ENCODE measurements at places on chromosomes 12 and 14.

GRCh38 chr12:32264961-32265360, 134.4 kb upstream of the FGD4 start:
- no peak for DNase-seq

DNA sequence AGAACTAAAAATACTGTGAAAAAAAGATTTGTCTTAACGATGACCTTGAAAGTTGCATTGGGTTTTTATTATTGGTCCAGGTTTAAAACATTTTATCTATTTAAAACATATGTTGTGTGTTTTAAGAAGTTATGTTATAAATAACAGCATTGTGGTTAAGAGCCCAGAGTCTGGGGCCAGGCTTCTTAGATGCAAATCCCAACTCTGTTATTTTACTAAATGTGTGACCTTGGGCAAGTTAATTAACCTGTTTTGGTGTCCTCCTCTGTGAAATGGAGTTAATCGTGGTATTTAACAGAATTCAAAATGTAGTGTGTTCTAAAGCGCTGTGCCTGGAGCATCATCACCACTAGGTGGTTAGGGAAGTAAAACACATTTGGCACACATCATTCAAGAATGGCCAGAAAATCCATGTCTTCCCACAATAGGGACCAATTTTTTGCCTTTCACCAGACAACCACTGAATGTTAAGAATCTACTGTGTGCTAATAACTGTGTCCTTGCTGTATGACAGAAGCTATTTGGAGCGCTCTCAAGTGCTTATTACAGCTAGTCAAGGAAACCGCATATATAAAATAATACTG, 133.3 kb downstream of the MON2 start:
- DNase-seq, result no peak

GRCh38 chr14:29759521-29760340, 167.9 kb downstream of the PRKD1 start:
- DNase-seq, result no peak

DNA sequence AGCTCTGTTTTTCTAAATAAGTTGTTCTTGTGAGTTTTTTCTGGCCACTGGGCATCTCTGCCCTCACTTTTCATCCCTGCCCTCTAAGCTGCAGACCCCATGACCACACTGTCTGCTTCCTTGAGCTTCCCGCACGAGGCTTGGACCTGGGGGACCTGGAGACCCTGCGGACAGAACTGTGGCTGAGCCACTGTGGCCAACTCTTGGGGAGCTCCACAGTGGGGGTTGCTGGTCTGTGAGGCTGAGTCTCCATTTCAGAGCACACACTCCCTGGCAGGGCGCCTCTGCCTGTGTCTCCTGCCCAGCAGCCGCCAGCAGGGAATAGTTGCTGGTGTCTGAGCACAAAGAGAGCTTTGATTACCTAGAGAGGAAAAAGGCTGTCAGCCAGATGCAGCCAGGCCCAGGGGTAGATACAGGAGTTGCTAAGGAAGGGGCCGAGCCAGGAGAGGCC, 13.1 kb upstream of the RIN3 start:
- no peak for DNase-seq

- no peak for DNase-seq
These were observed 409.0 kb upstream of the PDE3A start for GRCh38 chr12:19959353-19959752.

GRCh38 chr14:95522116-95522515, 5.7 kb upstream of the SYNE3 start:
- no peak for DNase-seq

DNA sequence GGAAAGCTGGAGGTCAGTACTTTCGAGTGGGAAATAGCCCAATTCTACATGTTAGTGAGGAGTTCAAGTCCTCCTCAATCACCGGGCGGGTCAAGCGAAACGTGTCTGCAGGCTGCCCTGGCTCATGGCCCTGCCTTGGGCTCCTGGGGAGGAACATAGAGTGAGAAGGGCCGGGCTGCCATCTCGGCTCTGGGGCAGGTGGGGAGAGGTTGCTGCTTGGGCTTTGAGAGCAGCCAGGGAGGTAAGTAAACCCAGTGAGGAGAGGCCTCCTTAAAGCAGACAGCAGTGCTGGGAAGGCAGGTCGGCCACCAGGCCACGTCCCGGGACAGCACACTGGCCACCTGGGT, 32.0 kb upstream of the UBC start:
- no peak for DNase-seq

DNA sequence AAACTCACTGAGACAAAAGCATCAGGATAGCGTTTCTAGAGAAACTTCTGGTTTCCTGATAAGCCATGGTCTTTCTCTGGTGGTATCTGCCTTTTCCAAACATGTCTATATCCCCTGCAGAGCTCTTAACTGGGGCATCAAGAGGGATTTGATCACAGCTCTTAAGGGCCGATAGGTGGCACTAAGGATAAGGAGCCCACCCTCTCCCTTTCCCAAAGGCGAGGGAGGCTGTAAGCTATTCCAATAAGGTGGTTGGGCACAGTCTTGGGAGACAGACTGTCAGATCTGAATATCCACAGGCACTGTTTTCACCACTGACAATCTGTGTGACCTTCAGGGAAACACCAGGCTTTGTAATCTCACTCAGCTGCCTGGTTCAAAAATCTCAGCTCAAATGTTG, 206.0 kb downstream of the ADGRD1 start:
- DNase-seq, result no peak

GRCh38 chr14:95406756-95407277, 87.1 kb upstream of the CLMN start:
- no peak for DNase-seq

GRCh38 chr12:7076493-7076892, 15.8 kb downstream of the C1R start:
- no peak for DNase-seq

GRCh38 chr12:68951652-68952051, 18.7 kb upstream of the CPM start:
- no peak for DNase-seq

DNA sequence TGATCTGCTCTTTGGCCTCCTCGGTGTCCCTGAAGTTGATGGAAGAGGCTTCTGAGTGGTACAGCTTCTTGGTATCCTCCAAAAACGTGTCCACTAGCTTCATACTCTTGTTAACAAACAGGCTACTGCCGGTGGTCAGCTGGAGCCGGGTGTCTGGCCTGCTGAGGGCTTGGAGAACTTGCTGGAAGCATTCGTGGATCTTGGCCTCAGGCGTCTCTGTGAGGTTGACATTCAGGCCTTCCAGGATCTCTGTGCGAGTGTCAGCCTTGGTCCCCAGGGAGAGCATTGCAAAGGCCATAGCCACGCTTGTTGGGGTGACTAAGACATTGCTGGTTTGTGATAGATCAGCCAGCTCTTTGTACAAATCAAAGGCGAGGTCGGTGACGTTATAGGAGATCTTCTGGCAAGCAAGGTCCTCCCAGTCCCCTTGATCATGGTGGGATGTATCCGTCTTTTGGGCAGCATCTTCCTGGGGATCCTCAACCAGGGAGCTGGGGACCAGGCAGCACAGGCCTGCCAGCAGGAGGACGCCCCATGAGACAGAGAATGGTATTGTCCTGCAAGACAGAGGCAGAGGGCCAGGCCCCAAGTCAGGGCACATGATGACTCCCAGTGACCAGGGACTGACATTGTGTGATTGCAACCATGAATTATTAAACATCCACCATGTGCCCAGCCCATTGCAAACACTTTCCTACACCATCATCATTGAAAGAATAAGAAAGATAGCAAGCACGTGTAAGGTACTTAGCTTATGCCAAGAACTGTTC, 22.1 kb downstream of the SERPINA1 start:
- DNase-seq, result no peak

- DNase-seq, result no peak
These were observed 230.9 kb upstream of the LRIG3 start for GRCh38 chr12:59151243-59151642.

- no peak for DNase-seq
These were observed 30.3 kb upstream of the SMOC1 start for GRCh38 chr14:69848903-69849391.

DNA sequence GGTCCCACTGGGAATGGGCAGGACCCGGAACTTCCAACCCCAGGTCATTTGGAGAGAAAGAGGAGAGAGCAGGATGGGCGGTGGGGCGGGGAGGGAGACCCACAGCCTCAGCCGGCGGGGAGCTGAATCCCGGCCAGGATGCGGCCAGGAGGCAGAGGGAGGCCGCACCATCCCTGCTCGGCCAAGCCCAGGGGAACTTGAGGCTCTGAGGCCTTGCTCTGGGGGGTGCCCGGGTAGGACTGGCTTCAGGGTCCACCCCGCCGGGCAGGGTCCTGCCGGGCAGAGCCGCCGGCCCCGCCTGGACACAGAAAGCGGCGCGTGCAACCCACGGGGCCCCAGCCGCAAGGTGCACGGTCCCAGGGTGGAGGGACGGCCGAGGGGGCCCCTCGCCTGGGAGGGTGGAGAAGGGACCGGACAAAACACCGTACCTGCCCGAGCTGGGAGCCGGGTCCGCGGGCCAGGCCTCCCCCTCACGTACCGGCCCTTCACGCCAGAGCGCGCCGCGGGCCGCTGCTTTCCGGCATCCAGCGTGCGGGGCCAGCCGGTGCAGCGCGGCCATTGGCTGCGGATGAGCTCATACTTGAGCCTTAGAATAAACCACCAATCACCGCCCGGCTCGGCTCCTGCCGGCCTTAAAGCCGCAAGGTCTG, at the start of gene RPS6KL1:
RPS6KL1 (minus strand) TSS at position 509 of the 650 bp plus-strand sequence. CDS start 1,719 bp downstream, outside the sequence.
- DNase-seq, result peak; percentile 70

- peak; percentile 13 for DNase-seq
These were observed 8.4 kb upstream of the ERGIC2 start for GRCh38 chr12:29389295-29389919.

- no peak for DNase-seq
These were observed 14.8 kb upstream of the C12orf50 start for GRCh38 chr12:88044035-88044434.

GRCh38 chr12:9792185-9792900, 31.6 kb upstream of the CD69 start:
- no peak for DNase-seq

- DNase-seq, result no peak
These were observed 113.8 kb upstream of the FOXG1 start for GRCh38 chr14:28652782-28653181.

GRCh38 chr14:82362452-82362851, 828.8 kb upstream of the SEL1L start:
- DNase-seq, result no peak

DNA sequence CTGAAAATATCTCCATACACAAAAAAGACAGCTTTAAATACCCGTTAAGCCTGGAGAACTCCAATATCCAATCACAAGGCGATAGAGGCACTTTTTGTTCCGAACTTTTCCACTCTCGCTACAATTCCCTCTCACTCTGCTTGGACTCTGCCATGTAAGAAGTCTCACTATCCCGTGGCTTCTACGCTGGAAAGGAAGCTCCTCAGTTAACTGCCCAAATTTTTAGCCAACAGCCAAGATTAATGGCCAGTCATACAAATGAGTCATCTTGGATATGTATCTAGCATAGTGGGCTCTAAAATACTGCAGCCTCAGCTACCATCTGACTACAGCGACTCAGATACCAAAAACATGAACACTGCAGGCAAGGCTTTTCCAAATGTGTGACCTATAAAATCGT, 45.5 kb upstream of the RERGL start:
- DNase-seq, result no peak

GRCh38 chr12:132478845-132479244, 11.1 kb upstream of the FBRSL1 start:
- DNase-seq, result no peak

DNA sequence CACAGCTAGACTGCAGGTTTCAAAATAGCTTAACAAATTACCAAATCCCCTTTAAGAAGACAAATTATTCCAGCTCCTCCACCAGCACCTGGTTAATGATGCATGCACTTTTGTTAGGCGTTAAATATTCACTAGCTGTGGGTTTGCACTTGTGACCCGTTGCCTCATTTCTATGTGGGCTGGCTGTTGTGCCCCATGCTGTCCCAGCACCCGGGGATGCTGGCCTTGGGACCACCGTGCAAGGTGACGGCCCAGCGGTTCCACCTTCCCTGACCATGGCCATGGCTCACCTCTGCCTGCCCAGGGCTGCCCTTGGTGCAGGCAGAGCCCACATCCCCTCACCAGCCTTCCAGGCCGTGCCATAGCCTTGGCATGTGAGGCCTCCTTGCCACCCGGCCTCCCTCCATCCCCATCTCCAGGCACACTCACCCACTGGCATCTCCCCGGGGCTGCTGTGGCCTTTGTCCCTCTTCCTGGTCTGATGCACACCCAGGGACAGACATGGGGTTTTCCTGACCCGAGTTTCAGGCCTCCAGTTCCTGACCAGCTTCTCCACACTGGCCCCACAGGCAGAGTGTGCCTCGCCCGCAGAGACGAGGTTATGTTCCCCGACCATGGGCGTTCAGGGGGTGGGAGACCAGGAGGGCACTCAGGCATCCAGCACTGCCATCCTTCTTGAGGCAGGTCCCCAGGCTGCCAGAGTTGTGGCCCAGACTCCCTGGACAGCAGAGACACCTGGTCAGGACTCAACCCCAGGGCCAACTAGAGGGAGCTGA, 20.3 kb upstream of the C14orf180 start:
- DNase-seq, result no peak

- no peak for DNase-seq
These were observed 43.6 kb downstream of the DYRK2 start for GRCh38 chr12:67692135-67692534.

GRCh38 chr12:75746621-75747020, 235.2 kb upstream of the KRR1 start:
- no peak for DNase-seq

- DNase-seq, result no peak
These were observed 1.8 kb downstream of the PARP11 start for GRCh38 chr12:3871356-3871755.

DNA sequence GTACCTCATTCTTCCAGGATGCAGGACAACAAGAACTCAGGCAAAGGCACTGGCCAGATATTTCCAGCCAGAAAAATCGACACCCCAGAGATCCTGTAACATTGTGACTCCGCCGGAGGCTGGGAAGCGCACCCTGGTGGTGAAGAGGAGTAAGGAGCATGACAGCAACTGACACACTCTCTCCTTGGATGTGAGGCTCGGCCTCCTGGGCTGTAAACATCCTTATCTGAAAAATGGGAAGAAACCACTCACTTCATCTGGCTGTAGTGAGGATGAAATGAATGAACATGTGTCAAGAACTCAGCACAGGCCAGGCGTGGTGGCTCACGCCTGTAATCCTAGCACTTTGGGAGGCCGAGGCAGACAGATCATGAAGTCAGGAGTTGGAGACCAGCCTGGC, 27.5 kb downstream of the TCHP start:
- DNase-seq, result peak; percentile 60

- DNase-seq, result no peak
These were observed 39.5 kb downstream of the L2HGDH start for GRCh38 chr14:50272498-50272897.

DNA sequence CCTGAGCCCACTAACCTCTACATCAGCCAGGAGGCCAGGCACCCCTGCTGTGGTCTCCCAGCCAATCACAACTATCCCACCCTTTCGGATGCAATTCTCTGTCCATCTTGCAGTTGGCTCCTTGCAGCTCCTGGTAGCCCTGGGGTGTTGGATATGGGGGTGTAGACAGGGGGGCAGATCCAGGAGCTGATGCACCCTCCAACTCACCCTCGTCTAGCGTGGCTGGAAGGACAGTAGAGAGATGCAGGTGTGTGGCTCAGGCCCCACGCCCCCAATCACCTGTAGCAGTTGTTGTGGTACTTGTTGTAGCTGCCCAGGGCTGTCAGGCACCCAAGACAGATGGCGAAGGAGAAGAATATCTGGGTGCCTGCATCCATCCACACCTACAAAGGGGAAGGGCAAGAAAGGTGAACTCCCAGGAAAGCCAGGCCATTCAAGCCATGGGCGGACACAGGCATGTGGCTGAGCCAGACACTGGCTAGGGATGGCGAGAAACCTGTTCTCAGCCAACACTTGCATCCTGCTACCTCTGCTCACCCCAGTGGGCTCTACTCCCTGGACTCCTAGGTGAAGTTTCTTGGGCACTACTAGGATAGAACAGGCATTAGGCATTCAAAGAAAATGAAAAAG, 13.4 kb upstream of the SLC6A12 start:
- DNase-seq, result no peak
